Right forelimb (tissue), 1 donor: ENCODE measurements at places on chromosomes 2 and 18.
A peak's percentile ranks its signal among the peaks of the same experiment; 100 is the strongest.

DNA sequence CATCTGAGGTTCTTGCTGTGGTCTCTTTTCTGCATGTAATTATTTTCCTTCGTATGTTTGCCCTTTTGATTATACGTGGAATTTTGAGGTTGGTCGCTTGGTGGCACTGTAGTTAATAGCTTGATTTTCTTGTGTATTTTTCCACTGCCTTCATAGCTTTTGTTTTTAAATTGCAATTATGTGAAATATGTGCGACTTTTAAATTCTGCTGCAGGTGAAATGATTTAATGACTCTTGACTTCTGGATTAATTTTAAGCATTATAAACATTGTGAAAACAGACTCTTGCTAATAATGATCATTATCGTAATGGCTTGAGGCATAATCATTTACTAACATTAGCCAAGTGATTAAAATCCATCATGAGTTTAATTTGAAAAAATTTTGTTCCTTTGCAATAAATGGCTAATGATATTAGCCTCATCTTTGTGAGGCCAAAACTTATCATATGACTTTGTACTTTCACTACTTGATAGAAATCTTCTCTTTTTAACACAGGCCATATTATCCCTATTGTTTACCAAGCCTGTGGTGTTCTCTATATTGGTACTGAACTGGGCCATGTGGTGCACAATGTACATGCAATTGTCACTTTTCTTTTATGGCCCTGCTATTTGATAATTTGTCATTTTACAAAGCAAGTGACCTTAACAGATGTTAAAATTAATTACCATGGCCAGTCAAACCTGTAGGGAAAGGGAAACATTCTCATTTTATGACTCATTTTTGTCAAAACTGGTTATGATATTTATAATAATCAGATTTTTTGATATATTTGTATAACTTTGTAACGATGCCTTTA lies 62.8 kb upstream of the NEUROD1 start:
- DNase-seq = no peak

GRCh38 chr2:137411585-137411984 lies 552.7 kb upstream of the HNMT start:
- DNase-seq = no peak

- no peak for DNase-seq
Measured at GRCh38 chr2:128663371-128664050, 344.8 kb upstream of the HS6ST1 start.

GRCh38 chr2:40962026-40962425 lies 510.1 kb upstream of the SLC8A1 start:
- peak; percentile 39 for DNase-seq

DNA sequence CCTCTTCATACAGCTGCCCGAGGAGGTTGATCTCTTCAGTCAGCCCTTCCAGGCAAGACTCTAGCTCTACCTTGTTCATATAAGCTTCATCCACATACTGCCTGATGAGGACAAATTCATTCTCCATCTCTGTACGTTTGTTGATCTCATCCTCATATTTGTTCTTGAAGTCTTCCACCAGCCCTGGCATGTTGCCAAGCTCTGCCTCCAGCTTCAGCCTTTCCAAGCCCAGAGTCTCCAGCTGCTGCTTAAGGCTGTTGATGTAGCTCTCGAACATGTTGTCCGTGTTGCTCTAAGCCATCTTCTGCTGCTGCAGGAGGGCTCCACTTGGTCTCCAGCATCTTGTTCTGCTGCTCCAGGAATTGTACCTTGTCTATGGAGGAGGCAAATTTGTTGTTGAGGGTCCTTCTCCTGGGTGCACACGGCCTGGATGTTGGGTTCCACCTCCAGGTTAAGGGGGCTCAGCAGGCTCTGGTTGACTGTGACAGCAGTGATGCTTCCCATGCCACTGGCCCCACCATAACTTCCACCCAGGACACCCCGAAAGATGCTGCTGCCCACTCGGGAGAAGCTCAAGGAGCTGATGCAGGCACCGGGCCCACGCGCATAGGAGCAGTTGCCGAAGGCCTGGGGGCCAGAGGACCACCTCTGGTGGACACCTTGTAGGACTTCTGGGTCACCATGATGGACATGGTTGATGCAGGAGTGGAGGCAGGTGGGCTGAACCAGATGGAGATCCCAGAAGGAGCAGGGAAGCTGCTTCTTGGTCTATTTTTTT lies 30.3 kb downstream of the ICA1L start:
- no peak for DNase-seq
